ENCODE measurements at places on chromosomes 7 and 10.

- no peak for DNase-seq
Observed at GRCh38 chr10:104117839-104118323, 4.1 kb upstream of the SFR1 start.

GRCh38 chr7:70614237-70615045 is 517.5 kb upstream of the GALNT17 start:
- DNase-seq = no peak

- DNase-seq = no peak
Observed at GRCh38 chr10:72622271-72622670, 3.6 kb downstream of the MICU1 start.

GRCh38 chr7:47314728-47315607 is 266.9 kb downstream of the TNS3 start:
- no peak for DNase-seq

DNA sequence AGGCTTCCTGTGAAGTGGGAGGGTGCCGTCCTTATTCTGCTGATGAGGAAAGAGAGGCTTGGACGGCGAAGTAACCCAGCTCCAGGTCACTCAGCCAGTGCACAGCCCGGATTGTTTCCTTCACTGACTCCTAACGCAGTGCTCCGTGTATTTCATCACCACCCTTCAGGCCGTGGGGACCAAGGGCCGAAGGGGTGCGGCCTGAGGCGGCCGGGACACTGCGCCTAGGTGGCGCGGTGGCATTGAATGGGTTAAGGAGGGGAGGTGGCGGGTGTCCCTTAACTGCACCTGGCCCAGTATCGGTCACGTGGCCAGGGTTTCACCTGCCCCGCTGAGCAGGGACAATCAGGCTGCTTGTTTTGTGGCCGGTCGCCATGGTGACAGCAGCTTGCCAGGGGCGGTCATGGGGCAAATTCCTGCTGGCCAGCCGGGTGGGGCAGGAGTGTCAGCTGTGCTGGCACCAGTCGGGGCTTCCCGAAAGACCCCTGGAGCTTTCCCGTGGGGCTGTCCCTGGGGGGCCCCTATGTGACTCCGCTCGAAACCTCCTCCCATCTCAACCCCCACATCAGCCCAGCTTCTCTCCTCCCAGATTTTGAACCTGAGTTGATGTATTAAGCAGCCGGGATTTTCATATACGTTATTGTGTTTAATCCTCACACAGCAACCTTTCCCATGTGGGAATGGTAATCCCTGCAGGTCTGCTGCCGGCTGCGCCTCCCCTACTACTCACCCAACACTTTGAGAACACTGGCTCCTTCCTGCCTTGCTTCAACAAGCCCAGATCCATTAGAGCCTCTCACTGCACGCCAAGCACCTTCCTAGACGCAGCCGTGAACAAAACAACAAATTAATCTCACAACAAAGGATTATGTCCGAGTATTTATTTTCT is 4.4 kb upstream of the ABHD11 start:
- DNase-seq = no peak

DNA sequence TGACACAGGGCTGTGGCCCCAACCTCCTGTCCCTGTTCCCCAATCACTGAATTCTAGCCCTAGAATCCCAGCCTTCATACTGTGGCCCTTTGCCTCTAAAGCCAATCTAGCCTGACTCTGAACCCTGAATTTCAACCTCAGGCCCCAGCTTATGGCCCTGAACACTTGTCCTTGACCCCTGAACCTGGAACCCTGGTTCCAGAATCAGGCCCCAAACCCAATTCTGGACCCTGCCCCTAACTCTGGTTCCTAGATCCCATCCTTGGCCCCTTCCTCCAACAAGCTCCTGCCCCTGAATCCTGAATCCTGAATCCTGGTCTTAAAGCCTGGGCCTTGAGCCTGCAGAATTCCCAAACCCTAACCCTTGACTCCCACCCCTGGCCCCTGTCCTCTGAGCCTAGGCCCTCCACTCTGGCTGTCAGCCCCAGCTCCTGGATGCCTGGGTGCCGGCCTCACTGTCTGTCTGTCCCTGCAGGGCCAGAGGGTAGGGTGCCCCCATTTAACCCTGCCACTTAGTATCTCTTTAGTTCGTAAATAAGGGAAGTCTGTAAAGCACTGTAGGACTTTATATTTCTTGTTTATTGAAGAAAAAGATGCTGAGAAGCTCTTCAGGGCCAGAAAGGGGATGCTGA is 1.3 kb downstream of the INPP5A start:
- no peak for DNase-seq

Data from Kasumi-1 (cell line).